Right atrium auricular region (tissue), 2 donors: ENCODE measurements at places on chromosomes 3 and 15. TPM values are rescaled to one million over a fixed set of nuclear protein-coding genes. Genes with fewer than 3 reads are reported as not detected.

DNA sequence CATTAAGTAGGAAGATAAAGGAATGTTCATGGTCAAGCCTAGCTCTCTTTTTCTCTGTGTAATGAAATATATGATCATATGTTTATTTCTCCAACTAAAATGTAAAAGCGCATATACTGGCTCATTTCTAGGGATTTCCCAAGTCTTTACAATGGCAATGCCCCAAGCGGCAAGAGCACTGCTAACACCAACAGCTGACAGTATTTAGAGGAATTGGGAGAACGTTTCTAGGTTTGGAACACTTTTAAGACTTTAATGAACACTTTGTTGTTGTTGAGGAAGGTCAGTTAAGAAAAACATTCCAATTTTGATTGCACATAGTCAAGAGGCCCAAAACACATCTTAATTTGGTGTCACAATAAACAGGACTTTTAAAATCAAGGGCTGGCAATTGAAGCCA is 132.7 kb downstream of the ATP8B4 start:
- H3K36me3 ChIP-seq = no peaks in the 10 kb centered on the region
- no peaks in the 10 kb centered on the region for H3K27me3 ChIP-seq
- H3K4me1 ChIP-seq = no peaks in the 10 kb centered on the region
- no peak for DNase-seq

DNA sequence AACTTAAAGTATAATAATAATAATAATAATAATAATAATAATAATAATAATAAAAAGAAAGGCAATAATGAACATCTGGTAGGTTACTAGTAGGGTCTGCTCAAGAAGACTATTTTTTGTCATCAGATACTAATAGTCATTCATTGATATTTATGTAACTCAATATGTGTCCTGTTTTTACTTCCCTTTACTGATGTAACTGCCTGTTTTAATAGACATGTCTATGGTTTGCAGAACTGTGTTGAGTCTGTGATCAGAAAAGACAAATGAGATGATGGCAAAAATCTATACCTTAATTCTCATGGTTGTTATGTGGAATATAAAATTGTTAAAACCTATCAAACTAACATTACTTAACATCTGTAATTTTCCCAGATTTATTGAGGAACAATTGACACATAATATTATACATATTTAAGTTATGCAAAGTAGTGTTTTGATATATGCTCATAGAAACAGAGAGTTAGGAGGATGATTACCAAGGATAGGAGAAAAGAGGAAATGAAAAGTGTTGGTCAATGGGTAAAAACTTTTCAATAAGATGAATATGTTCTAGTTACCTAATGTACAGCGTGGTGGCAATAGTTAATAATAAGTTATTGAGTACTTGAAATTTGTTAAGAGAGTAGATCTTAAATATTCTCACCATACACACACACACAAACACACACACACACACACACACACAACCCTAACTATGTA is 699.4 kb downstream of the ZPLD1 start:
- H3K27me3 ChIP-seq = no peaks in the 10 kb centered on the region
- DNase-seq = no peak
- no peaks in the 10 kb centered on the region for H3K36me3 ChIP-seq
- H3K4me3 ChIP-seq = no peak overlapping the region
- no peak overlapping the region for H3K27ac ChIP-seq

DNA sequence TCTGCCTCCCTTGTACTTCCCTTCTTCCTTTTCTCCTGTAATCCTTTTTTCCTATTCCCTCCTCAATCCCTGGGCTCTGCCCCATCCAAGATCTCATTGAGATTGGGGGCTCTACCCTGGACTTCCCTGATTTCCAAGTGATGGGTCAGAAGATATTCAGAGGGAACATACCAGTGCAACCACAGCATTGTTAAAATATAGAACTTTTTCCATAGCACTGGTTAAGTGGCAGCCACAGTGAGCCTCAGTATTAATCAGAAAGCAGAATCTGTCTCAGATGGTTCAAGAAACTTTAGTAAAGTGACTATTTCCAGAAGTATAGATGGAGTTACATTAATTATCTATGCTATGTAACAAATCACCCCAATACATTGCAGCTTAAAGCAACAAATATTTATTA is 18.7 kb upstream of the SCN10A start:
- no peak overlapping the region for H3K4me3 ChIP-seq
- DNase-seq = no peak
- no peaks in the 10 kb centered on the region for H3K36me3 ChIP-seq
- no peaks in the 10 kb centered on the region for H3K27me3 ChIP-seq
- peaks cover 8% of the 10 kb centered on the region for H3K4me1 ChIP-seq

The HRG gene
- total RNA-seq = not detected

DNA sequence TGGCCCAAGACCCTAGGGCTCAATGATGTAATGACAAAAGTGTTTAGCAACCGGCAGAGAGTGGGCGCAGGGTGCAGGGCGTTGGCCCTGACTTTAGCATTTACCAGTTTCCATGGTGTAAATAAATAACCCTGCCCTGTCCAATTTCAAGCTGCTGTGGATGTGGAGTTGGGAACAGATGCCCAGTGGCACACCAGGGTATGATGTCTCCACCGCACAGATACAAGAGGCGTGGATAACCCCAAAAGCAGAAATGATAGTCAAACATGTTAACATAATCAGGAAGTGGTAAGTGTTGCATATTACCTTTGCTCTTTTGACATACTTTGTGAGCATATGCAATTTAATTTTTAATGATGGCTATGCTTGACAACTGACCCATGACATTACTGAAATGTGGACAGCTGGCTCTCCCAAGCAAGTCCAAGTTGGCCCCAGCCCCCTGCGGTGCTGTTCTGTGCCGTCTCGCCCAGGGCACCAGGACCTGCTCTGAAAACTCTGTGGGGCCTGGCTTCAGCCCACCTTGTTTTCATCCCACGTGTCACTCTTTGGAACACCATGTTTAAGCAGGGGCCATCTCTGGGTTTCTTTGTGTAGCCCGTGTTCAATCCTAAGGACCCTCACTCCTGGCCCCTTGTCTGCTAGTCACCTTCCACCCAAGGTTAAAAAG is 10.8 kb upstream of the ANPEP start:
- no peak for DNase-seq
- H3K27me3 ChIP-seq = no peaks in the 10 kb centered on the region
- H3K36me3 ChIP-seq = no peaks in the 10 kb centered on the region
- no peak overlapping the region for H3K4me3 ChIP-seq
- H3K27ac ChIP-seq = no peak overlapping the region

DNA sequence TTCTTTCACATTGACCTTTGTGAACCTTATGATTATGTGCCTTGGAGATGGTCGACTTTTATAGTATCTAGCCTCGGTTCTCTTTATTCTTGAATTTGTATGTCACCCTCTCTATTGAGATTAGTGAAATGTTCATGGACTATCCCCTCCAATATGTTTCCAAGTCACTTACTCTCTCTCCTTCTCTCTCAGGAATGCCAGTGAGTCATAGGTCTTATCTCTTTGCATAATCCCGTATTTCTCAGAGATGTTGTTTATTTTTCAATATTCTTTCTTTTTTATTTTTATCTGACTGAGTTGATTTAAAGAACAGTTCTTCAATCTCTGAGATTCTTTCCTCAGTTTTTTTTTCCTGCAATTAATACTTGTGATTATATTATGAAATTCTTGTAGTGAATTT is 411.6 kb upstream of the CADM2 start:
- H3K27me3 ChIP-seq = no peaks in the 10 kb centered on the region
- no peaks in the 10 kb centered on the region for H3K4me1 ChIP-seq
- H3K4me3 ChIP-seq = no peak overlapping the region
- no peak for DNase-seq

- no peaks in the 10 kb centered on the region for H3K27me3 ChIP-seq
- DNase-seq = no peak
- H3K36me3 ChIP-seq = peaks cover 12% of the 10 kb centered on the region
These were observed 1.0 kb downstream of the KLHL18 start for GRCh38 chr3:47283591-47284364.

DNA sequence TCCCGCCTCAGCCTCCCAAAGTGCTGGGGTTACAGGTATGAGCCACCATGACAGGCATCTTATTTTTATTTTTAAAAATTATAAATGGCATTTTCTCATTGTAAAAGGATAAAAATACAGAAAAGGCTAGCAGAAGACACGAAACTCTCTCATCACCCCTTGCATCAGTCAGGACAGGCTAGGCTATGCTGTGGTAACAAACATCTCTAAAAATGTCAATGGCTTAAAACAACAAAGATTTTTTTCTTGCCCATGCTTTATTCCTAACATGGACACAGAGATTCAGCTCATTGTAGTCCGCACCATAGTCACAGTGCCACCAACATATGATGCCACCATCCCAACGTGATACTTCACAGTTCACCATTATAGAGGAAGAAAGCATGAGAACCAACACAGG is 34.0 kb upstream of the SEMA4B start:
- H3K27me3 ChIP-seq = no peaks in the 10 kb centered on the region
- no peak overlapping the region for H3K27ac ChIP-seq
- peaks cover 7% of the 10 kb centered on the region for H3K4me1 ChIP-seq
- no peaks in the 10 kb centered on the region for H3K36me3 ChIP-seq
- no peak overlapping the region for H3K4me3 ChIP-seq

DNA sequence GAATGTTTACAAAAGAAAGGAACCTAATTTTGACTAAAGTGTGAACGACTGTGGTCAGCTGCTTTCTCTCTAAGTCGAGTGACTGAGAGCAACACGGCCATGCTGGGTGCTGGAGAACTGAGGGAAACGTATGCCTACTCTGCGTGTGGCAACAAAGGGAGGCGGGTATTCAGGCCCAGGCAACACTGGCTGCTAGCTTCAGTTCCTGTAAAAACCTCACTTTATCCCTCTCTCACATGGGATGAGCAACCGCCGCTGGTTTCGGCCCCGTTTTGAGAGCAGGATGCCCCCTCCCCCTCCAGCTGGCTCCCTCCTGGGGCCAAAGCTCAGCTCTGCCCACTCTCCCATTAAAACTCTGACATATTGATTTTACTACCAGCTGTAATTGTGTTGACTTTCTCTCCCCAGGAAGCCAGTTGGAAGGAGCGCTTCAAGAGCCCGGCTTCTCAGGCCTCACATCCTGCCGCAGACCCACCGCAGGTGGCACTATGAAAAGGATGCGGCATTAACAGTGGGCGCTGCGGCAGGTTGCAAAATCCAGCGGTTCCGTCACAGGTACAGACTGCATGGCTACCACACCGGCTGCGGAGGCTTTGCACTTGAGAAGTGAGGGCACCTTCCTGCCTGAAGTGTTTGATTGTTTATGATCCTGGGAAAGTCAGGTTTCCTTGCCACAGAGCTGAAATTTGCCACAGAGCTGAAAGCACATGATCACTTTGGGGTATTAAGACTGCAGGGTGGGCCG is 12.7 kb downstream of the PLXND1 start:
- no peak overlapping the region for H3K4me3 ChIP-seq
- H3K36me3 ChIP-seq = no peaks in the 10 kb centered on the region
- H3K4me1 ChIP-seq = peaks cover 92% of the 10 kb centered on the region
- no peaks in the 10 kb centered on the region for H3K27me3 ChIP-seq

GRCh38 chr3:130932979-130933378 is 39.1 kb downstream of the ATP2C1 start:
- no peak for DNase-seq
- no peak overlapping the region for H3K27ac ChIP-seq
- no peaks in the 10 kb centered on the region for H3K27me3 ChIP-seq
- H3K4me3 ChIP-seq = no peak overlapping the region
- no peaks in the 10 kb centered on the region for H3K4me1 ChIP-seq

The KCNH8 gene
- 0.08 TPM for total RNA-seq

The PHLDB2 gene
- 20.2 TPM for total RNA-seq

- H3K4me1 ChIP-seq = no peaks in the 10 kb centered on the region
- peak overlapping the region; percentile 35 for H3K4me3 ChIP-seq
- DNase-seq = no peak
- H3K27me3 ChIP-seq = no peaks in the 10 kb centered on the region
These were observed 113.8 kb downstream of the PPM1L start for GRCh38 chr3:160869825-160870224.

The TMEM40 gene
- total RNA-seq = 2.3 TPM

The CDAN1 gene
- total RNA-seq = 6.1 TPM

DNA sequence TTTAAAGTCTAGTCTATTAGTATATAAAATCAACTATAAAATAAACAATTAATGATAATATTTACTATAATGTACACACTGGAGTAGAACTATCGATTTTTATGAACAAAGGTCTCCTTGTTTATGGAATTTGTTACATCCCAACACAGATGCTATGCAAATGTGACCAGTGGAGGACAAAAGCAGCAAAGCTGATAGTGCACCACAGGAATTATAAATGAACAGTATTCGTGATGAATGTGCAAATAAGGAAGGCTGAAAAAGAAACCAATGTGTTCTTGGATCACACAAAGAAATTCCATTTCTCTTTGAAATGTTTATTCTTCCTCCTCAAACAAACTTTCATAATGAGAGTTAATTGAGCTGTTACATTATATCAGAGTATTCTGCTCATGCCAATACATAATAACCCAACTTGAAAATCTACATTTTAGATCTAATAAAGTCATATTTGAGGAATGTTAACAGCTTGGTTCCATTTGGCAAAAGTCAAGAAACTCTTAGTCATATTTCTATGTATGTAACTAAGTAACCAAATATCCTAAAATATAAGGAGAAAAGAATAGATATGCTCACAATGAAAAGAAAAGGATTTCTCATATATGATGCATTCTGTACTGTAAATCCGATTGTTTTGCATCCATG is 79.3 kb downstream of the NEK10 start:
- H3K36me3 ChIP-seq = no peaks in the 10 kb centered on the region
- no peaks in the 10 kb centered on the region for H3K27me3 ChIP-seq
- DNase-seq = no peak
- H3K27ac ChIP-seq = no peak overlapping the region

The STRIT1 gene
- not detected for total RNA-seq

The PP2D1 gene
- not detected for total RNA-seq

- DNase-seq = no peak
- no peak overlapping the region for H3K4me3 ChIP-seq
- peak overlapping the region; percentile 4 for H3K27ac ChIP-seq
- H3K36me3 ChIP-seq = no peaks in the 10 kb centered on the region
- H3K4me1 ChIP-seq = no peaks in the 10 kb centered on the region
- H3K27me3 ChIP-seq = no peaks in the 10 kb centered on the region
These were observed 34.8 kb downstream of the CCNL1 start for GRCh38 chr3:157125101-157125500.

GRCh38 chr3:53809267-53809666 is 37.0 kb downstream of the CHDH start:
- no peaks in the 10 kb centered on the region for H3K27me3 ChIP-seq
- peaks cover 30% of the 10 kb centered on the region for H3K4me1 ChIP-seq
- H3K36me3 ChIP-seq = no peaks in the 10 kb centered on the region

DNA sequence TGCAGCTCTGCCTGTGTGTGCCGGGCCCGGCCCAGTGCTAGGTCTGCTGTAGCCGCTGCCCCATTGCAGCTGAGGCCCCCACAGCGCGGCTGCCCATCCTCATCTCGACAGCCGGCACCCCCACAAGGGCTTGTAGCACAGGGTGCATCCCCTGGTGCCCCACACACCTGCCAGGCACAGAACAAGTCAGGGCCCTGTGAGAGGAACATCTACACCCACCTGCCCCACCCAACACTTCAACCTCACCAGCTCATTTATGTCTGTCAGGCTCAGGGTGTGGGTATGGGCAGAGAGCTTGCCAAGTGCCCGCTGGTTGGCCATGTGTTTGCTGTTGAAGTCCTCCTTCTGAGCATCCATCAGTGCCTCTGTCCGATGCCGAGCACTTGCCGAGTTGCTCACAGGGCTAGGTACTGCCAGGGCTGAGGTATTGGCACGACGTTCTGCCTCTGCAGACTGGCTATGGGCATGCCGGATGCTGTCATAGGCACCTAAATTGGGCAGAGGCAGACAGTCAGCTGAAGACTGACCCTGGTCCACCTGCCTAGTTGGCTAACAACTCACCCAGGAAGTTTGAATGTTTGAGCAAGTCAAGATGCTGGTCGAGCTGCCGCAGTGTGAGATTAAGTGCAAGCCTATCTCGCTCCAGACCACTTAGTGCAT is 2.4 kb upstream of the USP19 start:
- no peak overlapping the region for H3K27ac ChIP-seq
- H3K4me1 ChIP-seq = peaks cover 20% of the 10 kb centered on the region
- H3K27me3 ChIP-seq = no peaks in the 10 kb centered on the region
- no peak for DNase-seq
